ENCODE measurements at places on chromosomes 3 and 15.

DNA sequence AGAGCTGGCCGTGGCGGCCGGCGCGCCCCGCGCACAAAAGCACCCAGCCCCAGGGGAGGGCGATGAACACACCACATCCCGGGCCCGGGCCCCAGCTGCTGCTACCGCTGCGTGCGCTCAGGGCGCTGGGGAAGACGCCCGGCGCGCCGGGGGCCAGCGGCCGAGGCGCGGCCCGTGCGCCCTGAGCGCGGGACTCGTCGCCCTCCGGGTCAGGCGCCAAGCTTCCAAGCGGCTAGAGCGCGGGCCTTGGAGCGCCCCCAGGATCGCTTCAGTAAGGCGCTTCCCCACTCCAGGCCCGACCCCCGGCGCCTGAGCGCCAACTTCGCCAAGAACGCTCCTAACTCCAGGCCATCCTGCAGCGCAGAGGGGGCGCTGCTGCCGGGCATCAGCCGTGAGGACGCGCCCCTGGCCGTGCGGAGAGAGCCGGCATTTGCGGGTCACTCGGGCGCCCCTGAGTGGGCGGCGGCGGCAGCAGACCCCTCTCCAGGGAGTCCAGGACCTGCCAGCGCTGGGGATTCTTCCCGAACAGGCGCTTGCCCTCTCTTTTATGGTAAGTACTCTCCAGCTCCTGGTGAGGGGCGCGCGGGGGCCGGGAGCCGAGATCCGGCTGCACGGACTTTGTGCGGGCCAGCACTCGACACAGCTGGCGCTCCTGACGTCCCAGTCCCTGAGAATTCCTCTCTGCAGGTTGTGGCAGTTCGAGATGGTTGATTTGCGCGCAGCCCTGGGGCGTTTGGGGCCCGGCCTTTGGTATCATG, 475 bp downstream of the SPSB4 start:
- no peak for DNase-seq

DNA sequence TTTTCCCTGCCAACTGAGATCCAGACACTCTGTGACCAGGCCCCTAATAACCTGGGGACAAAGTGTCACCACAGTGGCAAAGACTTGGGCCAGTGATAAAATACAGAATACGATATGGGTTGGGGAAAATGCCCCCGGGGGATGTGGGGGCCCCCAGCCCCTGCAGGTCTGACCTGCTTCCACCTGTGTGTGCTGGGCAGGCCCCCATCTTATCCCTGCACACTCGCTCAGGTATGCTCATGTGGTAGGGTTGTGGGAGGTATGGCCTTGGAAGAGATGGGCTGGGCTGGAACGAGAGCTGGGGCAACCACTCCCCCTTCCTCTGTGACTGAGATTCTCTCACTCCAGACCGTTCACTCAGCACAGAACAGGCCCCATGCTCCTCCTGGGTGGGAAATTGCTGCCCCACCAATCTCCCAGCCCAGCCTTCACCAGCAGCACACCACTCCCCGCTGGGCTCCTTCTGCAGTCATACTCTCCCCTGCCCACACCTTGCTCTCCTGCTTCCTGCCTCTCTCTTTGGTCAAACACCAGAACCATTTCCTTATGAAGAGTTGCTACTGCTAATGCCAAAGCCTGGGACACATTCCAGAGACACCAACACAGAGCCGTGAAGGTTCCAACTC, 9.6 kb upstream of the CPEB1 start:
- no peak for DNase-seq

GRCh38 chr3:68256635-68257223, 602.3 kb upstream of the SUCLG2 start:
- peak; percentile 18 for DNase-seq

DNA sequence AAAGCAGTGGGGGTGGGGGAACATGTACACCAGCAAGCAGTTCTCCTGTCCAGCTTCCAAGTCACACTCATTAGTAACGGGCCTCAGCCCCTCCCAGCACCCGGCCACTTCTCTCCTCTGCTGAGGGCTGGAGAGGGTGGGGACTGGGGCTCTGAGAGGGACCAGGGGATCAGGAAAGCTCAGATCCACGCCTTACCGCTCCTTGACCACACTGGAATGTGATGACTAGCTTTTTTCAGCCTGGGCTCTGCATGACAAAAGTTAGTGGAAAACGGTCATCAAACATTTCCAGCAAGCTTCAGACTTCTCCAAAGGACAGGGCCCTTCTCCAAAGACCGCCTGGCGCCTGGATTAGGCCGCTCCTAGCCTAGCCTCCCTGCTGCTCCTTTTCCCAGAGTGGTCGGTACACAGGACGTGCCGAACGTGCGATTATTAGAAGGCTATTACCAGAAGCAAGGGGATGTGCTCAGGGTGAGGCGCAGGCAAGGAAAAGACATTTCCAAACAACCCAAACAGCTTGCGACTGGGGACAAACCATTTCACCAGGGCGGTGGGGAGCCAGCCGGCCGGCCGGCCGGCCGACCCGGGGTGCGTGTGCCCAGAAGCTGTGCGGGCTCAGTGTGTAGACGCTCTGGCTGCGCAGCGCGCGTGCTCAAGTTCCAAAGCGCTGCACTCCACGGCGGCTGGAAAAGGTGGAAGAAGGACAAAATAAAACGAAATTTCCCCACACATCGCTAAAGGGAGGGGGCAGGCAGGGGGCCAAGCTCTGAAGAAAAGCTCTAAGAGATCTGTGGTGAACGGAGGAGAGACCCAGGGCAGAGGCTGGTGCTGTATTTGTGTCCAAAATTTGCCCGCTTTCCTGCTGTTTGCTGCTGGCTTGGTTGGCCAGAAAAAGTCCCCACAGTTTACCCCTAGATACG, 51.0 kb upstream of the SSR3 start:
- no peak for DNase-seq

DNA sequence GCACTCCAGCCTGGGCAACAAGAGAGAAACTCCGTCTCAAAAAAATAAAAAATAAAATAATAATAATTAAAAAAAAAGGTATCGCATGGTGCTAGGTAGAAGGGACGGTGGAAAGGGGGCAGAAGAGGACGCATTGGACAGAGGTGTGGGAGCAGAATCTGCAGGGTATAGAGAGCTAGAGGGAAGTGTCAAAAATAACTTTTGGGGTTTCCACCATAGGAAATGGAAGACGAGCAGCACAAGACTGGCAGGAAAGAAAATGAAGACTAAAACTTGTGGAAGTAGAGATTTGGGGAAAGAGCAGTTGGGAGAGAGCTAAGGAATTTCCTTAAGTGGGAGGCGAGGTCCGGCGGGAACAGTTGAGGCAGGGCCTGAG, 585 bp upstream of the MKRN2 start:
- peak; percentile 52 for DNase-seq

GRCh38 chr15:78605201-78605600, 15.6 kb downstream of the CHRNA3 start:
- DNase-seq = no peak

DNA sequence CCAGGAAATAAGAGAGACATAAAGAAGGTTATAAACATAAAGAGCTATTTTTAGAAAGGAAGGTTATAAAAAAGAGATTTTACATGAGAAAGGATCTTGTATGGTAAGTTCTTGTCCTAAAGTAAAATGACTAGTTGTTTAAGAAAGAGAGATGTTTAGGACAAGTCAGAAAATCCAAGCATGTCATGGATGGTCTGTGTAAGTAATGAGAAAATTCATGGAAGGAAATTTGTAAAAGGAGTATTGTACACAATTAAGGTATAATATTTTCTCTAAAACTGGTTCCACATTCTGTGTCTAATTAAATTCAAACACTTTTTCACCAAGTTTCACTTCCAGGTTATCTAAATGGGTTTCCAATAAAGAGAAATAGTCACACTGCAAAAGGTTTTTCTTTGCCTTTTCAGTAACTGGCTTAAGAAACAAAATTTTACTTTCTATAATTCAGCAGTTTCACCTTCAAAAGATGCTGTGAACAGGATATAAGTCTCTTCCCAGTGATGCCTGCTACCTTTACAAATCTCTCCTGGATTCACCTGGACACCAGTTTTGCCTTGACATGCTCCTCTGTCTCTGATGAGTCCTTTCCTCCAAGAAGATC, 455.7 kb downstream of the ZIC1 start:
- DNase-seq = no peak

GRCh38 chr3:108376026-108376425, 79.7 kb downstream of the HHLA2 start:
- DNase-seq = no peak

DNA sequence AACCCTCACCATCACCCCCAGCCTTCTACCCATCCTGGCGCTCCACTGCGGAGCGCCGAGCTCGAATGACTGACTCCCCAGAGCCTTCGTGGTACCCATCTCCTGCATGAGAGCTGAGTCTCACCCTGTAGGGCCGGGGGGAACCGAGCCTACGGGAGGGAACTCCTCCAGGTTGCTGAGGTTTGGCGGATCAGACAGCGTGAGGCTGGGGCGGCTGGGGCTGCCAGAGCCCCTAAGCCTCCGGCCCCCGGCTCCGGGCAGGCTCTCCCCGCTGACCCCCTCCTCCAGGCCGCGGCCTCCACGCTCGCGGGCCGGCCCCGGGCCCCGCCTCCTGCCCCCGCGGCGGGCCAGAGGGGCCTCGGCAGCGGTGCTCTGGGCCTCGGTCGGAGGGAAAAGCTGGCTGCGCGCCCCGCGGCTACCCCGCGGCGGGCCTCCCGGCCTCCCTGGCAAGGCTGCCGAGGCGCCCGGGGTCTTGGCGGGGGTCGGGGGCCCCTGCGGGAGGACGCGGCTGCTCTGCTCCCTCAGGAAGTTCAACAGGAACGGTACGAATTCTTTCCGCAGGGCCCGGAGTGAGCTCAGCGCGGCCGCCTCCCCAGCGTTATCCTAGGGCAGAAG, 643 bp downstream of the CDAN1 start:
- DNase-seq = no peak

DNA sequence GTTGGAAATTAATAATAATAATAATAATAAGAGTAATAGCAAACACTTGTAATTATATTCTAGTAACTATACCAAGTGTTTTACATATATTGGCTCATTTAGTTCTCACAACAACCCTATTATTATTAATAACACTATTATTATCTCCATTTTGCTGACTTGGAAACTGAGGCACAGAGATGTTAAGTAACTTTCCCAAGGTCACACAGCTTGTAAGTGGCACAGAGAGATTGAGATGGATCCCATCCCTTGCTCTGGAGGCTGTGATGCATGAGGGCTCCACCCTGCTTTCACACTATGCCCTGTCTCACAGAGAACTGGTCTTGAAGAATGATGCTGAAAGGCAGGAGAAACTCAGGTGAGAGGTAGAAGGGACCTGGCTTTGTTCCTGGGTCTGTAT, 31.9 kb downstream of the TRIM42 start:
- DNase-seq = no peak

DNA sequence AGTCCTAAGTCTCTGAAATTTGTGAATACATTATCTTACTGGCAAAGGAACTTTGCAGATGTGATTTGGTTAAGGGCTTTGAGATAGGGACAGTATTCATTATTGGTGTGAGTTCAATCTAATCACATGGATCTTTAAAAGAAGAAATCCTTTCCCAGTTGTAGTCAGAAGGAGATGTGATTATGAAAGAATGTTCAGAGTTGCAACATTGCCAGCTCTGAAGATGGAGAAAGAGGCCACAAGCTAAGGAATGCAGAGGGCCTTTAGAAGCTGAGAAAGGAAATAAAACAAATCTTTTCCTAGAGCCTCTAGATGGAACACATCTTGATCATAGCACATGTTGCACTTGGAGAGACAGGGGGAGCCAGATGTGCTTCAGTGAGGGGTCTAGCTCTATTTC, 27.7 kb upstream of the SIAH2 start:
- DNase-seq = no peak

DNA sequence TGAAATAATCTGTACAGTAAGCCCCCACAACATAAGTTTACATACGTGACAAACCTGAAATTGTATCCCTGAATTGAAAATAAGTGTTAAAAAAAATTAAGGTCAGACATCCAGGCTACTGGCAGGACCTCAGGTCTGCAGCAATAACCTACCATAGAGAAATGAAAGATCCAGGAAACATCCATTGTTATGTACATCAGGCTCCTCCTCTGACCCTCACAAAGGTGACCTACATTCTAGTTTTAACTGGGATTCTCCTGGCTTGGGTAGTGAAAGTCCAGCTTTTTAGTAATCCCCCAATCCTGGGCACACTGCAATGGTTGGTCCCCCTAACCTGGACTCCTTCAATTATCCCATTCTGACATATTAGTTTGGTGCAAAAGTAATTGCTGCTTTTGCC, 749.6 kb upstream of the LMCD1 start:
- no peak for DNase-seq

GRCh38 chr3:42526616-42527367, 24.3 kb downstream of the VIPR1 start:
- DNase-seq = peak; percentile 54

GRCh38 chr3:49410066-49410845, 1.5 kb downstream of the RHOA start:
- DNase-seq = peak; percentile 17

GRCh38 chr15:70437882-70438451, 325.4 kb downstream of the UACA start:
- no peak for DNase-seq

- no peak for DNase-seq
Measured at GRCh38 chr15:99504071-99504822, 61.5 kb upstream of the MEF2A start.

- DNase-seq = no peak
Measured at GRCh38 chr15:73573572-73573971, 59.6 kb downstream of the NPTN start.

DNA sequence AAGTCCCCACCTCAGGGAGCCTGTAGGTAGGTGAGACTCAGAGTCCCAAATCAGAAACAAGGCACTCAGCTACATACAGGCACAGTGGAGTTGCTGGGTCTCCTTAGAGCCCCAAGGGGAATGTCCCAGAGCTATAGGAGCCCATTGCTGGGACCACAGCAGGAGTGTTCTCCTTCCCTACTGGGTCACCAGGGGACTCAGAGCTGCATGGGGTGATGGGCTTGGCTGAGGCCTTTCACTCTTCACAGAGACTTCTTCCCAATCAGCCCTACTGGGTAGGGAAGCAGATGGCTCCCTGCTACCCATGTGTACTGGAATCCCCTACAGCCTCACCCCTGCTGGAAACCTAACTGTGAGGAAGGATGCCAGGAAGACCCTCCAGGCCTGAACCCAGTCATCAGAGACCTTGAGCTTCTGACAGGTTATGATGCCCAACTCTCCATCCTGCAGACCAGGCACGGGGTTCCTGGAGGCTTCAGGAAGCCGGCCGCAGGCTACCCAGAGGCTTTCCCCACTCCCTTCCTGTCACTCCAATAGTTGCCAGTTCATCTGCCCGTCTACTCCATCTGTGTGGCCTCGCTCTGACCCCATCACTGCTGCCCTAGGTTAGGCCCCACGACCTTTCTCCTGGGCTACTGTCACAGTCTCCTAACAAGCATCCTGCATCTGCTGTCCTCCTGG, 24.0 kb downstream of the RASGRF1 start:
- DNase-seq = no peak

All from stimulated activated naive CD4-positive, alpha-beta T cell (primary cell).